Liver (tissue), 10 donors: ENCODE measurements at places on chromosomes 4 and X. TPM values are rescaled to one million over a fixed set of nuclear protein-coding genes. Genes with fewer than 3 reads are reported as not detected.

Gene PCDH18
- total RNA-seq, result 3.6 TPM

Gene PCDH7
- 3.0 TPM for total RNA-seq

Gene TSPAN6
- total RNA-seq, result 44.2 TPM

DNA sequence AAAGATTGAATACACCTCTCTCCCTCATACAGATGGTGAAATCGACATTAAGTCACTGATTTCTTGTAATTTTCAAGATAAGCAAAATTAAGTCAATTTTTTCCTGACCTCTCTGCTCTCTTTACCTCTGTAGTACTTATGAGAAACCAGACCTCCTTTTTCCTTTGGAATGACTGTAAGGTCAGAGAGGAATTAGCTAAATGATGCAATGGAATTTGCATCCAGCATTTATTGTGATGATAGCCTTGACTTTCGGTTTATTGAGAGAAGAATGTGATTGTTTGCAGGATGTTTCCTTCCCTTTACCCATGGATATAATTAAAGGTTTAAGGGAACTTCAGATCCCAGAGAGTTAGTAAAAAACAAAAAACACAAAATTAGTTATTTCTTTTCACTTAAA lies 22.4 kb downstream of the STK26 start:
- H3K4me3 ChIP-seq, result no peak overlapping the region
- no peak overlapping the region for H3K27ac ChIP-seq
- DNase-seq, result no peak
- no peaks in the 10 kb centered on the region for H3K36me3 ChIP-seq
- peaks cover 7% of the 10 kb centered on the region for H3K27me3 ChIP-seq

DNA sequence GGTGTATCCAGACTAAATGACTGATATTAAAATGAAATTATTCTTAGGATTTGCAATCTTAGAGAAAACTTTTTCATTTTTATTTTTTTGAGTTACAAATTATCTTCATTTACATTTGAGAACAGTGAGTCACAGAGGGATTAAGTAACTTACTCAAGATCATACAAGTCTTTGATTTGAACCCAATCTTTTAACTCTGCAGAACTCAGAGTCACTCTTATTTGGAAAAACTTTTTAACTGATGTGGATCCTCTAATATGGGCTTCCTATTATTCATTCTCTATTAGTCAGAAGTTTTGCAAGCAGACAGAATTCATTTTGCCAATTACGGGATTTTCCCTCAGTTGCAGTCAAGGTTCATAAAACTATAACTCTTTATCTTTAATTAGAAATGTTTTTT lies 20.1 kb downstream of the HPRT1 start:
- no peaks in the 10 kb centered on the region for H3K36me3 ChIP-seq
- no peak overlapping the region for H3K4me3 ChIP-seq
- no peaks in the 10 kb centered on the region for H3K4me1 ChIP-seq
- H3K27me3 ChIP-seq, result no peaks in the 10 kb centered on the region
- DNase-seq, result no peak

DNA sequence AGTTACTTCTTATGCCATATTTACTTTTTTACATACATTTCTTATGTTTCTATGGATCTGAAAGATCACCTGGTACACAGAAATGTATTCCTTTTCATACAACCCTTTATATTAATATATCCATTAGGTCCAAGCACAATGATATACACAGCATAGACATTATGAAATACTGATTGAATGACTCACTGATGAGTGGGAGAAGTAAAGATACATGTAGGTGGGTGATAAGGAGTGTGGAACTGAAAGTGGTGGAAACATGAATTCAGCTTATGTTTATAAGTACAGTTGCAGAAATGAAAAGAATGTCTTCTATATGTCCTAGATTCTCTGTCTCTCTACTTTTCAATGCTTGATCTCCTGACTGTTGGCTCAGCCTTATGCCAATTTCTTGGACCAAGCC lies 87.9 kb downstream of the YIPF7 start:
- no peaks in the 10 kb centered on the region for H3K27me3 ChIP-seq
- H3K36me3 ChIP-seq, result no peaks in the 10 kb centered on the region
- no peak overlapping the region for H3K27ac ChIP-seq

DNA sequence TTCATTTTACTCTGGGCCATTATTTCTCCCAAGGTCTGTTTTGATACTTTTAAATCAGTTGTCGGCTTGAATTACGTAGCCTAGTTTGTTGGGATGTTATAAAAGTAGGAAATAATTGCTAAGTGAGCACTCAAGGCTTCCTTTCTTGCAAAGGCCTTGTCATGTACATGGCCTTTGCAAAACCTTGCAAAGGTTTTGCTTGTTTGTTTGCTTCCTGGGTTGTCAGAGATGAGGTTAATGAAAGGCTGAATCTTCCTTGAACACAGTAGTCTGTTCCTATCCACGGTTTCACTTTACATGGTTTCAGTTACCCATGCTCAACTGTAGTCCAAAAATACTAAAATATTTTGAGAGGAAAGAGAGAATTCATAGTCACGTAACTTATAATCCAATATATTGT lies 113.5 kb downstream of the NAA11 start:
- H3K4me1 ChIP-seq, result no peaks in the 10 kb centered on the region
- H3K27me3 ChIP-seq, result no peaks in the 10 kb centered on the region

DNA sequence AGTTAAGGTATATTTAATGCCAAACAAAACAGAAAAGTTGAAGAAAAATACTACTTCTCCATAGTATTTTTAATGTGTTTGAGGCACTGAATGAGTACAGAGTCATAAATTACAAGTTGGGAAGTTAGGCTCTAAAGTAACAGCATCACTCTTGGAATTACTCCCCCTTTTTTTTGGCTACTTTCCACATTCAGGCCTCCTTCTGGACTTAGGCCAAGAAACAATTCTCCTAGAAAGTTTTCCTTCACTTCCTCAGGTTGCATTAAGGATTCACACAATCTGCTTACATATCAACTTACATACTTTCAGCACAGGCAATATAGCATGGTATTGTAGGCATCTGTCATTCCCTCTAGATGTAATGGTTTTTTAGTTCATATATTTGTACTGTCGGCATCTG lies 52.1 kb downstream of the TMEM165 start:
- H3K4me3 ChIP-seq, result no peak overlapping the region
- DNase-seq, result no peak
- H3K27ac ChIP-seq, result no peak overlapping the region
- H3K27me3 ChIP-seq, result no peaks in the 10 kb centered on the region
- H3K4me1 ChIP-seq, result no peaks in the 10 kb centered on the region
- H3K36me3 ChIP-seq, result peaks cover 6% of the 10 kb centered on the region

DNA sequence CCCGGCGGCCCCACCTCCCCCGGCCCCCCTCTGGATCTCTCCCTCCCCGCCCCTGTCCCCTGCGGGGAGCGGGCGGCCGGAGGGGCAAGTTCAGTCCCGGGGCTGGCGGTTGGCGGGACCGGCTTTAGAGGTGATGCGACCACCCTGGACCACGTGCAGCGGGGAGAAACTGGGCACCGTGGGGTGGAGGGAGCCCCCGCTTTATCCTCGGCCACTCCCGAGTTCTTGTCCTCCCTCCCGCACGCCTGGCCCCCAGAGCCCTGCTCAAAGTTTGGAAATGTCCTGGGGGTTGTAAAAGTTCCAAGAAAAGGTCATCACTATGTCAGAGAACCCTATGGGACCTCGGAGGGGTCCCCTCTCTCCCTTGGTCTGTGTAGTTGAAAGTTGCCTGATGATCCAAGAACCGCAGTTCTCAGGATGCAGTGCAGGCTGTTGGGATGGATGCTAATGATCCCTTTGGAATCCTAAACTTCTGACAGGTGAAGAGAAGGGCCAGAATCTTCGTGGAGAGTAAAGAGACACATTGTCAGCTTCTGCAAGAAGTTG lies 411 bp upstream of the VEGFC start:
- no peaks in the 10 kb centered on the region for H3K36me3 ChIP-seq
- peak overlapping the region; percentile 27 for H3K27ac ChIP-seq
- peaks cover 4% of the 10 kb centered on the region for H3K4me1 ChIP-seq
- DNase-seq, result no peak
- no peaks in the 10 kb centered on the region for H3K27me3 ChIP-seq
- H3K4me3 ChIP-seq, result peak overlapping the region; percentile 74

DNA sequence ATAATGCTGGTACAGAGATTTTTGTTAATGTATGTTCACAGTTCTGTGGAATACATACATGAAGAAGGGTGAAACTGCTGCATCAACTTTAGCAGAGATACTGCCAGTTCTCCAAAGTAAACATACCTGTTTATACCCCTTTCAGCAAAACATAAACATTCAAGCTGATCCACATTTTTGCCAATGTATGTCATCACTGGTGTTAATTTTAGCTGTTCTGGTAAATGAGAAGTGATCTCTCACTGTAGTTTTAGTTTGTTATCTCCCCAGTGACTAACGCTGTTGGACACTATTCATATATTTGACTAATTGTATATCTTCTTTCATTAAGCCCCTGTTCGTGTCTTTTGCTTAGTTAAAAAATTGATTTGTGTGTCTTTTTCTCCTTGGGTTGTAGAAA lies 82.0 kb downstream of the HAUS3 start:
- H3K4me3 ChIP-seq, result no peak overlapping the region
- H3K4me1 ChIP-seq, result no peaks in the 10 kb centered on the region
- H3K27ac ChIP-seq, result no peak overlapping the region
